ENCODE measurements at places on chromosomes 4 and X.
A peak's percentile ranks its signal among the peaks of the same experiment; 100 is the strongest.

DNA sequence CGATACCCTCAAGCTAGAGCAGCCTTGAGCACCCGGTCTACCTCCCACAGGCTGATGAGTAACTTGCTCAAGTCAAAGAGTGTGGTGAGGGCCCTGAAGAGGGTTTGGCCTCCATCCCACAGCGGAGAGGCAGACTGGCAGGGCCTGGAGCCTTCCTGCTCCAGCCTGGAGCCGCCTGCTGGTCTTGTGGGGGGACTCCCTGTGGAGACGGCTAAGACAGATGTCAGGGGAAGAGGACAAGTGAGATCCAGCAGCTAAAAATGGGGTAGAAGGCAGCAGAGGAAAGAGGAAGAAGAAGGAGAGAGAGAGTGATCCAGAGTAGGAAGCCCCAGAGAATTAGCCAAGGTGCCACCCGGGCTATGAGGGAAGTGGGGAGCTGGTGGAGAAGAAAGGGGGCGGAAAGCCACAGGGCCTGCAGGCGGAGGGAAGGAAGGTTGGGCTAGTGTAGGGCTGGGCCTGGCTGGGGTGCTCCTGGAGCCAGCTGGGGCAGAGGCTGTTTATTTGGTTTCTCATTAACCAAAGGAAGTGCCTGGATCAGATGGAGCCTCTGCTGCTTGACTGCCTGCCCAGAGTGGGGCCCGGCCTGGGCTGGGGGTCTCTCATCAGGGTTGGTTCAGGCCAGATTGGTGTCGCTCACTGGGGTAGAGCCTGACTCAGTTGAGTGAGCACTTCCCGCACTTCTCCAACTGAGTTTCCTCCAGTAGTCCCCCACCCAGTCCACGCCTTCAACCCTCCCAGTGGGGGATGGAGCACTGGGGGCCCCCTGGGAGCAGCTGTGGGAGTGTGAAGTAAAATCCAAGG, 14.2 kb downstream of the EFNB1 start:
- no peak for DNase-seq

DNA sequence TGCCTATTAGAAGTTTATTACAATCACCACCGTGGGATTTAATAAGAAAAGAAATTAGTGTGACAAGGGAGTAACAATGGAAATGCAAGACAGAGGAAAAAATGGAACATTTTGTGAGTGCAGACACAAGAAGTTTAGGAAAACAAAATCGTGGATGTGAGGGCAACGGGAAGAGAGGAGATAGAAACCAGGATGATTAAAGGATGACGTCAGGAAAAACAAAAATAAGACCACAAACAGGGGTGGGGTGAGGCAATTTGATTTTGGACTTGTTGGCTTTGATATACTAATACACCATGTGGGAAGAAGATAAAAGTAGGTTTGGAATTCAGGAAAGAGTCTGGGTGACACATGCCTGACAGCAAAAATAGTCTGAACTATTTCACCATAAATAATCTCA, 38.2 kb upstream of the GPM6A start:
- no peak for DNase-seq

DNA sequence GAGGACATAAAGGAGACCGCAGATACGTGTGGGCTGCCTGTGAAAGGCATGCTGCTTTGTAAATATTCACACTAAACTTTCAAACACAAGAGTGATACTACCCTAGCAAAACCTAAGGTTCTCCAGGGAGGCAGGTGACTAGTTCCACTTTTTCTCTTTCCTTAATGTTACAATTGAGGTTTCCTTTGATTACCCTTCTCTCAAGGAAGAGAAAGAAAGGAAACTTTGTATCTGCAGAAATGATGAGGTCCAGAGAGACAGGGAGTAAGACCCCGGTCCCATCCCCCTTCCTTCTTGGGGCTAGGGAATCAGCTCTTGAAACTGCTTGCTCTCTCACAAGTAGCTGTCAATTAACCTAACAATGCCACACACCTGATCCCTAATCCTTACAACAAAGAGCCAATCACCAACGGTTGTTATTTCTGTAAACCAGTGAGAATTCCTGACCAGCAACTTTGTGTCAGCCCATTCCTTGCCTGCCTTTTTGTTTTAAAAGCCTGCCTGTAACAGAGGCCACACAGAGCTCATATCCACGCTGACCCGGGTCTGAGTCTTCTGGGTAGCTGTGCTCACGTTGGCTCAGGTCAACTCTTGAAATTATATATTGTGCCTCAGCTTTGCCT, 754.8 kb upstream of the FRG1 start:
- no peak for DNase-seq

GRCh38 chr4:120568731-120569130, 353.8 kb downstream of the PRDM5 start:
- no peak for DNase-seq

GRCh38 chr4:89242864-89243732, 64.5 kb downstream of the GPRIN3 start:
- DNase-seq: no peak

GRCh38 chr4:124636788-124637187, 75.7 kb downstream of the ANKRD50 start:
- DNase-seq: peak; percentile 23

DNA sequence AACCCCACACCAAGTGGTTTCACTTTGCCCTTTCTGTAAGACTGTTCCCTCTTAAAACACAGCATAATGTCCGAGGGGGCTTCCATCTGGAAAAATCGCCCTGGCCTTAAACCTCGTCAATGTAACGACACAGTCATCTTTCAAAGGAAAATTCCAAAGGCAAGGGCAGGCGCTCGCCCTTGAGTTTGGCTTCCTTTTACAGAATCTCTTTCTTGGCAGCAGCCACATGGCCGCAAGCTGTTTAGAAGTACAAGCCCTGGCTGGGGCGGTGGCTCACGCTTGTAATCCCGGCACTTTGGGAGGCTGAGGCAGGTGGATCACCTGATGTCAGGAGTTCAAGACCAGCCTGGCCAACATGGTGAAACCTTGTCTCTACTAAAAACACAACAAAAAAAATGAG, 27.1 kb upstream of the GRPEL1 start:
- DNase-seq: no peak

DNA sequence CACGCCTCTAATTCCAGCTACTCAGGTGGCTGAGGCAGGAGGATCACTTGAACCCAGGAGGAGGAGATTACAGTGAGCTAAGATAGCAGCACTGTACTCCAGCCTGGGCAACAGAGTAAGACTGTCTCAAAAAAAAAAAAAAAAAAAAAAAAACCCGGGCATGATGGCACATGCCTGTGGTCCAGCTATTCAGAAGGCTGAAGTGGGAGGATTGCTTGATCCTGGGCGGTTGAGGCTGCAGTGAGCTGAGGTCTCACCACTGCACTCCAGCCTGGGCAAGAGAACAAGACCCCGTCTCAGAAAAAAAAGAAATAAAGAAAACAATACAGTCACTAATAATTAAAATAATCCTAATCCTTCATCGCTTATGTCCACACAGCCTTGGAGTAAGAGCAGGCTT, 68.1 kb downstream of the APBB2 start:
- no peak for DNase-seq

DNA sequence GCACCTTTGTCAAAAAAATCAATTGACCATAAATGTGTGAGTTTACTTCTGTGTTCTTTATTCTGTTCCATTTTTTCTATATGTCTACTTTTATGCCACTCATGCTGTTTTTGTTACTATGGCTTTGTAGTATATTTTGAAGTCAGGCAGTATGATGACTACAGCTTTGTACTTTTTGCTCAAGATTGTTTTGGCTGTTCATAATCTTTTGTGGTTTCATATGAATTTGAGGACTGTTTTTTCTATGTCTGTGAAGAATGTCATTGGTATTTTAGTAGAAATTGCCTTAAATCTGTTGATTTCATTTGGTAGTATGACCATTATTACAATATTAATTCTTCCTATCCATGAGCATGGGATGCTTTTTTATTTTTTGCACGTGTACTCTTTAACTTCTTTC, 346.8 kb downstream of the PPP3CA start:
- no peak for DNase-seq

DNA sequence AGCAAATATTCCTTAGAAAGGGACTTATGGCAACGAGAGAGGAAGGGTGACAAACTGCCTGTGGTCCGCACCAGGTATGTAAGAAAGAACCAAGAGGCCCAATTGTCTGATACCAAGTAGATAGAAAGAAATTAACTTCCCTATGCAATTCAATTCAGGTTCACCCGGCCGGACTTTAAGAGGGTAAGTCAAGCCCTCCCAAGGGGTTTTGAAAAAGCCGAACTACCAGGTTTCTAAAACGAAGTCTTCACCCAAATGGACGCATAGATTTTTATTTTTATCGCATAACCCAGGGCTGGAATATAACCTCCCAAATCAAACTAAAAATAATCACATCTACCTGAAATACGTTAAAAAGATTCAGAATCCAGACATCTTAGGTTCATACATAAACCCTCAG, 1.6 kb upstream of the MAB21L2 start:
- no peak for DNase-seq

GRCh38 chr4:128688846-128689437, 120.6 kb upstream of the JADE1 start:
- no peak for DNase-seq

DNA sequence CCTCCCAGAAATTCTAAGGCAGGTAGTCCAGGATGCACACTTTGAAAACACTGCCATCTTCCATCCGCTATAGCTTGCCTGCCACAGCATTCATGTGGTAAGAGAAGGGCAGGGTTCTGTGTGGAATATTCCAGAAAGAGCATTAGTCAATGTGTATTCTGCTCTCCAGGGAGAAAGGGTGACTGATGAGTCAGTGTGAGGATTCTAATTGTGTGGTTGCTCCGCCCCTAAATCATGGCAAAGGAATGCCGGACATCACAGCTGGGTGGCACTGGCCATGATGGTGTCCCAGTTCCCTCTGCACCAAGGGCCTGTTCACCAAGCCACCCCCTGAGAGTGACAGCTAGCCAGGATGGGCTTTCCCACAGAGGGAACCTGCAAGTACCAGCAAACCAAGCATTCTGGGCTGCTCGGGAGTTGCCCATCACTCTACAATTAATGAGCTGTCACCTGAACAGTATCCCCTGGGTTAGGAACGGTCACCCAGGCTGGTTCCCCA, 9.5 kb downstream of the IDS start:
- no peak for DNase-seq

GRCh38 chr4:161817914-161818313, 345.9 kb downstream of the FSTL5 start:
- DNase-seq: no peak

GRCh38 chr4:137961051-137961438, 281.1 kb downstream of the SLC7A11 start:
- no peak for DNase-seq

- no peak for DNase-seq
Observed at GRCh38 chrX:13699183-13699826, 10.4 kb downstream of the RAB9A start.

GRCh38 chr4:30350288-30350687, 369.9 kb upstream of the PCDH7 start:
- no peak for DNase-seq

DNA sequence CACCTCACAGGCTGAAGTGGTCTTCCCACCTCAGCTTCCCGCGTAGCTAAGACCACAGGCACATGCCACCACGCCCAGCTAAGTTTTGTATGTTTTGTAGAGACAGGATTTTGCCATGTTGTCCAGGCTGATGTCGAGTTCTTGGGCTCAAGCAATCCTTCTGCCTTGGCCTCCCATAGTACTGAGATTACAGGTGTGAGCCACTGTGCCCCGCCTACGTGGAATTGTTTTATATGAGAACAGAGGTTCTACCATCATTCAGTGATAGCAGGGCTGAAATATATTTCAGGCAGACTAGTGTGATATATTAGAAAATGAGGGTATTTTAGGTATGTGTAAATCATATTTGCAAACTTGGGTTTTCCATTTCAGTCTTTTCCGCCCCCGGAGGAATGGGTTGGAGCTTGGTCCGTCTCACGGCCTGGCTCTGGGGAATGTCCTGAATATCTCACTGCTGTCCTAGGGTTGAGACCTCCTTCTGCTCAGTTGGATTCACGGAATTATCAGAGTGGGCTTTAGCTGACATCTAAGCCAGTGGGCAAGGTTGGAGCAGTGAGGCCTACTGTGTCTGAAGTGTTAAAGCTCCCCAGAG, 19.9 kb downstream of the NSD2 start:
- DNase-seq: no peak

DNA sequence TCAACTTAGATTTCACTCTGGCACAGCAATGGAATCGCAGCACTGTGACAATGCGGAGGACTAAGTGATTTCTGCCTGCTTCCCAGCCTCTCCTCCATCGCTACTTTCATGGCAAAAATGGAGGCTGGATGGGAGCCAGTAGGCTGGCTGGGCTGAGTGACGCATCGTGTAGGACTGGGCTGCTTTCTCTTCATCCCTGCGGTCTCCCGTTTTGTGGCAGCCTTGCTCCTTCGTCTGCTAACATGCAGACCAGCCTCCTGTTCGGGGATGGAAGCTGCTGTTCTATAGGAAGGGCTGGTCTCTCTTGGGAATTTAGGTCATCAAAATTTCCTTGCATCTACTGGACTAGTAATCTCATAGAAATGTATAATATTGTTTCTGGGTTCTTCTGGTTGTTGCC, 15.8 kb upstream of the RGS12 start:
- no peak for DNase-seq

DNA sequence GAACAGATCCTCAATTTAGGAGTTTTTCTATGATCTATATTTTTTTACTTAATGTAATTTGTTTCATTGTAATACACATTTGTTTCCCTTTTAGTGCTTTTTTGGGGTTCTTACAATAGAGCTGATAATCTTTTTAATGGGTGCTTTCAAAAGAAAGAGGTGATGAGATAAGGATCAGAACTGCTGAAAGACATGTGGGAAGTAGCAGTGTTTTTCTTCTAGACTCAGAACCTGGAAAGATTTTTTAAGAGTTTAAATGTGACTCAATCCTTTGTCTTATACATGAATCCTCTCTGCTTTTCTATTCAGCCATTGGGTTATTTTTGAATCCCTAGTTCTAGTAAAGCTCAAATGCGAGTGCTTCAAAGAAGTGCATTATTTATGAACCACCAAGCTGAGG, 25.6 kb downstream of the UCHL1 start:
- no peak for DNase-seq

- DNase-seq: no peak
Observed at GRCh38 chr4:102732678-102733077, 28.1 kb downstream of the MANBA start.

DNA sequence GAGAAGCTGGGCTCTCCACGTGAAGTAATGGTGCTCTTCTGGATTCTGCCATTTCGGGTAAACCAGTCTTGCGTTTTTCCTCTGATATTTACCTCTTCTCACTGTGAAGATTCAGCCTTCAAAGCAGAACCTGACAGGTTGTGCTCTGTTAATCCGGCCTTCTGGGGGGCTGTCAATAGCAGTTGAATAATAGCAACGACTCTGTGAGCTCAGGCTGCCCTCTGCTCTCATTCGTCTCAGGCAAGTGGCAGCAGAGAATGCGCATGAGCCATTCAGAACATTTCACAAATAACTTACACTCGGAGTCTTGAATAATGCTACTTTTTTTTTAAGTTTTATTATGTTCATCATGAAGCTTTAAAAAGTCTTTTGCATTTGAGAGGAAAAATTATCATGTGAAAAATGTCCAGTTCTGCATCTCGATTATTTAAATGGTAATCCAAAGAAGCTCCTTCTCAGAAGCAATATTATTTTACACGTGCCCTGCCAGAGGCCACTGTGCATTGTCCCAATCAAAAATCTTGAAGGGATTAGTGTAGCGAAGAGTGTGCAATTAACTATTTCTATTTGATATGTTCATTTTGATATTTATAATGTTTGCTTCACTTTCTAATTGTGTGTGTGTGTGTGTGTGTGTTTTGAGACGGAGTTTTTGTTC, 354.2 kb upstream of the FAT1 start:
- no peak for DNase-seq

- no peak for DNase-seq
Observed at GRCh38 chr4:36477861-36478260, 196.4 kb downstream of the DTHD1 start.
